ENCODE measurements at places on chromosomes 4 and X.

DNA sequence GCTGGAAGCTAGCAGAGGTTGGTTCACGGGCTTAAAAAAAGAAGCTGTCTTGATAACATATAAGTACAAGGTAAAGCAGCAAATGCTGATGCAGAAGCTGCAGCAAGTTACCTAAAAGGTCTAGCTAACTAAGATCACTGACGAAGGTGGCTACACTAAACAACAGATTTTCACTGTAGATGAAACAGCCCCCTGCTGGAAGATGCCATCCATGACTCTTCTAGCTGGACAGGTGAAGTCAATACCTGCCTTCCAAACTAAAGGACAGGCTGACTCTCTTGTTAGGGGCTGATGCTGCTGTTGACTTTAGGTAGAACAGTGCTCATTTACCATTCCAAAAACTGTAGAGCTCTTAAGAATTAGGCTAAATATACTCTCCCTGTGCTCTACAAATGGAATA lies 99.5 kb downstream of the FBXW7 start:
- no peak for DNase-seq

DNA sequence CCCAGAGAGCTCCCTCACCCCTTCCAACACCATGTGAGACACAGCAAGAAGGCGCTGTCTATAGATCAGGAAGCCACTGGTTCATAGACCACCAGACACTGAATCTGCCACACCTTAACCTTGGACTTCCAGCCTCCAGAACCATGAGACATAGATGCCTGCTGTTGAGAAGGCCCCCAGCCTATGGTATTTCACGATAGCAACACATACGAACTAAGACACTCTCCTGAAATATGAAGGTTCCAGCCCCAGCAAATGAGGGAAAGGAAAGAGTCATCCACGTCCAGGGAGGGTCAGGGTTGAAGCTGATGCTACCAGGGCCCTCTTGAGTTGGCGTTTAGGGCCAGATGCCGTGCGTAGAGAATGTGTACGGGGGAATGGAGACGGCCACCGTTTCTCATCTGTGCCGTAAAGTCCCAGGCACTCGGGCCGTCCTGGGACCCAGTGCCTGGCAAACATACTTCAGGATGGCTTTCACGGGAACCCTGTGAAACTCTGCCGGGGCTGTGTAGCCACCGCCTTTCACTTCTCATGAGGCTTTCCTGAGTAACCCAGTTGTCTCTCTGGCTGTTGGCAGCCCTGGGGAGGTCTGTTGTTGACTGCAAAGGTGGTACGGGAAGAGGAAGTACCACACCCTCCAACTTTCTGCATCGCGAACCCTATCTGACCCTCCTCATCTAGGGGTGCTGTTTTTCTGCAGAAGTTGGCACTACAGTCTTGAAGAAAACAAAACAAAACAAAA lies 17.7 kb upstream of the P2RY8 start:
- no peak for DNase-seq

DNA sequence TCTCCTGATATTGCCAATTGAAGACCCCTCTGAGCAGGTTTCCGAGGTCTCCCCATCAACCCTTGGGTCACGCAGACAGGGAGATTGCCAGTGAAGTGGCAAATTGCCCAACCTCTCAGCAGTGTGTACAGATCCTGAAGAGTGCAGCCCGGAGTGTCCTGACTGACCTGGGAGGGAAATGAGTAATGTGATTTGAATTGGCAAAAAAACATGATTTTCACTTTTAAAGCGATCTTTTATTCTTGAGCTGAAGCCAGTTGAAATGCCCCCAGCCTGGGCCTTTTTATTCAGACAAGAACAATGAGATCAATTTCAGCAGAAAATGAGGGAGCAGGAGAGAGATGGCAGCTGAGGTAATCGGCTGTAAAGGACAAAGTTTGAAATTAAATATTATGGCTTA lies 401.8 kb downstream of the RAPGEF2 start:
- DNase-seq, result no peak

DNA sequence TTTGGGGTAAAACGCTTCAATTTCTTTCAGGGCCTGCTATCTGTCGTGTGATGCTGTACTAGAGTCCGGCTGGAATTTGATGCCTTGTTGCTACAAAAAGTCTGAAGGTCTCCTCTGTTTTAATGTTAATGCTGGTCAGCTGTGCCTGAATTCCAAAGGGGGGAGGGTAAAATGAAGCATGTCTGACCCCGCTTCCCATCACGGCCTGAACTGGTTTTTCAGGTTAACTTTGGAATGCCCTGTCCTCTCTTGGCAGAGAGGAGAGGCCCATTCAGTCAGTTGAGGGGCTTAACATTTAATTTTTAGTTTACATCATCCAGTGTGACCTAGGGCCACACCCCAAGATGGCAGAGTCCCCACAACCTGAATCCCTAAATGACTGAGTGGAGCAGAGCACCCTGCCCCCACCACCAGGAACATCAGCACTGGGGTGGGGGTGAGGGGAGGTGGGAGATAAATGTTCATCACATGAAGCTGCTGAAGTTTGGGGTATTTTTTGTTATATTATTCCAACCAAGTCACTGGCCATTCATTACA lies 47.9 kb upstream of the GPR78 start:
- no peak for DNase-seq

DNA sequence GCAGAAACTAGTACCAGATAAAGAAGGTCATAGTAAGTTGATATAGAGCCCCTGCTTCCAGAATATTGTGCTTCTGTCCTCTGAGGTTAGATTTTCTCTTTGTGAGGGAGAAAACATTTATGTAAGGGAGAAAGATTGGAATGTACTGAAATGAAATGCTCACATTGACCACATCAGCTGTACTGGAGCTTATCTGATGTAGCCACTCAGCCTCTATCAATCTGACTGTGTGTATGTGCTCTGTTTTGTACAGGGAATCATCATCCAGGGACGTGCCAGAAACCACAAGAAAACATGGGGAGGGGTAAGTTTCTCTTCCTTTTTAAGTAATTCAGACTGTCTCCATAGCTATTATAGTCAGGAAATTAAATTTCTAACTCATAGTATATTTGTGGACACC lies 56.8 kb downstream of the PRRG1 start:
- DNase-seq, result no peak

GRCh38 chrX:97692575-97692974 lies 808.9 kb downstream of the RPA4 start:
- DNase-seq, result no peak

DNA sequence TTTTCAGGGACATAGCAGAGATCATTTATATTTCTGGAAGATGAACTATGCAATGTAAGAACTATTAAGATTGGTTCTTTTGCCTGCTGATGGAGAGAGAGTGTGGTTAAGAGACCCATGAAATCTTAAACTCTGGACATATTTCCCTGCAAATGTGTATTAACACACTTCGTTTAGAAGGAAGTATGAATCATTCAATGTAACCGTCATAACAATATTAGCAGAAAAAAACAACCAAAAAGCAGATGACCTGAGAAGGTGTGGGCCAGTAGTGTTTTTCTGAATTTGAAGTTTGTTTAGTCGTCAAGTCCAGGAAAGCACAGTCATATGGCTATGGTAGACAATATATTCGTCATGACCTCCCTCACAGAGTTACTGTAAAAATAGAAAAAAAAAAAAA lies 2.5 kb upstream of the TMPRSS11D start:
- DNase-seq, result no peak

DNA sequence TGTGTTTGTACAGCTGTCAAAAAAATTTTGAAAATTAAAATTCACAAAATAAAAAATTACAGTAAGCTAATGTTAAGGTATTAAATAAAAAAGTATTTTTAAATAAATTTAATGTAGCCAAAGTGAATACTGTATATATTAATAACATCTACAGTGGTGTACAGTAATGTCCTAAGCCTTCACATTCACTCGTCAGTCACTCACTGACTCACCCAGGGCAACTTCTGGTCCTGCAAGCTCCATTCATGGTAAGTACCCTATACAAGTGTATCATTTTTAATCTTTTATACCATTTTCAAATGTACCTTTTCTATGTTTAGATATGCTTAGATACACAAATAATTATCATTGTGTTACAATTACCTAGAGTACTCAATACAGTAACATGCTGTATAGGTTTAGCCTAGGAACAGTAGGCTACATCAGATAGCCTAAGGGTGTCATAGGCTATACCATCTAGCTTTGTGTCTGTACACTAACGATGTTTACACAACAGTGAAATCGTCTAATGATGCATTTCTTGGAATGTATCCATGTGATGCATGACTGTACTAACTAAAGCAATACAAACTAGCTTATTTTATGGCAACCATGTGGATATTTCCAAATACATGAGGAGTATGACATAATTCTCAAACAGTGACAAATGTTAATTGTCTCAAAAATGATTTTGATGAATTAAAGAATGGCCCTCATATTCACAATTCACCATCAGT lies 13.7 kb downstream of the DDX60 start:
- peak; percentile 24 for DNase-seq

GRCh38 chrX:133850399-133850798 lies 135.0 kb downstream of the GPC3 start:
- DNase-seq, result no peak

GRCh38 chrX:129925305-129926092 lies 19.5 kb downstream of the UTP14A start:
- peak; percentile 82 for DNase-seq

DNA sequence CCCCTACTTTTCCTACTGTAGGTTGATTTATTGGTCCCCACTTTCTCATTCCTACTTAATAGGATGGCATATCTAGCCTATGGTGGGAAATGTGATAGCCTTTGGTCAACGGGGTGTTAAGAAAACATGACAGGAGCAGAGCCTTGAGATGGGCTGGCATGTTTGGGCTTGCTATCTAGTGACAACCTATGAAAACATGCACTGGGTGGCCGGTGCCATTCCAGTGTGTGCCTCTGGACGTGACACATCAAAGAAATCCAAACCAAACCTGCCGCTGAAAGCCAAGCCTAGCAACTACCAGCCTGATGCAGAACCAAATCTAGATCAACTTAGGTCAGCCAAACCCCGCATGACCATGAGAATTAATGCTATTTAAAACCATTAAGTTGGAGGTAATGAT lies 317.6 kb downstream of the DMD start:
- DNase-seq, result no peak

- no peak for DNase-seq
These were observed 270.1 kb upstream of the AGTR2 start for GRCh38 chrX:115900425-115900824.

- no peak for DNase-seq
These were observed 9.7 kb downstream of the SMPX start for GRCh38 chrX:21748235-21748634.

DNA sequence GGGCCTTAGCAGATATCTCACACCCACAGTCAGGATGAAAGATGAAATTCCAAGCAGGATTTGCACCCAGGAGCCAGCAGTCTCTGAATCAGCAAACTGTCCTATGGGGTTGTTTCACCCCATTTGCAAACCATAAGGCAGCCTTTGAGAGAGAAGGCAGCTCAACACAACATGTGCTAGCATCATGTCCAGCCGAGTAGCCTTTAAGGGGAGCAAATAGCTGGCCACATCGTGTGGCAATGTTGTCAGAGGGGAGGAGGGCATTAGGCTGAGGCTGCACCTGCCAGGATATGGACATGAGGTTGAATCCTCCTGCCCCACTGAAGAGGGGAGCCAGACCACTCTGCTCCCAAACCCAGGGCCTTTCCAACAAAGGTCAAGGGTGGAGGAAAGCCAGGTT lies 20.6 kb upstream of the PJA1 start:
- DNase-seq, result no peak

DNA sequence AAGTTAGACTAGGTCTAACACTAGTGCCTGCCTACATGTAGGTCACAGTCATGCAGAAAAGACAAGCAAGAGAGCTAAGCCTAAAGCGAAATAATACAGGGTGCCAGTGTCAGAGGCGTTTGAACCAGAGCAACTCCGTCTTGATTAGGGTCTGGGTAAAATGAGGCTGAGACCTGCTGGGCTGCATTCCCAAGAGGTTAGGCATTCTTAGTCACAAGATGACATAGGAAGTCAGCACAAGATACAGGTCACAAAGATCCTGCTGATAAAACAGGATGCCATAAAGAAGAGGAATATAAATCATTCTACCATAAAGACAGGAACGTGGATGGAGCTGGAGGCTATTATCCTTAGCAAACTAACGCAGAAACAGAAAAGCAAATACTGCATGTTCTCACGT lies 120.9 kb downstream of the BEND2 start:
- DNase-seq, result no peak

Data from A549 (cell line).